Activated CD4-positive, alpha-beta T cell treated with anti-CD3 and anti-CD28 coated beads for 4 hours (primary cell): ENCODE measurements at places on chromosomes 3 and 15.

GRCh38 chr3:3227640-3228039 is 48.1 kb upstream of the CRBN start:
- no peak for DNase-seq

DNA sequence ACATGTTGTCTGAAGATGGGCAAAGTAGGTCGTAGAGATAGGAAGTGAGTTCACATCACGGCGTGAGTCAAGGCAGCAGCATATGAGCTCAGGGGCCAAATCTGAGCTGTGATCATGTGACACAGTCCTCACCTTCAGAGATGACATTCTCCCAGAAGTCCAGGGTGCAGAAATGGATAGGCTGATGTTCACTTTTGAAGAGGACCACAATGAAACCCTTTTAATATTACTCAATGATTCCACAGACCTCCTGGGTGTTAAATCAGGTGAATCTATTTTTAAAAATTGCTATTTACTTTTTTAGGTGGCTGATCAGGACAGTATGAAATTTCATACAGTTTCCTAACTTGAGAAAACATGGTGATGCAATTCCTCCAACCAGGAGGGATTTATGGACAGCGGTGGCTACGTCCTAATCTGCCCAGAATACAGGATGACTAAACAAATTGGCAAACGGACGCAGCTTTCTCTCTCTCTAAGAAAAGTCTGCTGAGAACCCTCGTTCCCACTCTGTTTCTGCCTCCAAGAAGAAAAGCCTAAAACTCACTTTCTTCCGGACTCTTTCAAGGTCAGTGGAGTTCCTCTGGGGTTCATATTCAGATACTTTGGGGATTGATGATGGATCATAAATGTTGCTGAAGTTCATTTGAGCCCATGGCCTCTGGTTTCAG is 34.4 kb downstream of the B3GNT5 start:
- peak; percentile 15 for DNase-seq

DNA sequence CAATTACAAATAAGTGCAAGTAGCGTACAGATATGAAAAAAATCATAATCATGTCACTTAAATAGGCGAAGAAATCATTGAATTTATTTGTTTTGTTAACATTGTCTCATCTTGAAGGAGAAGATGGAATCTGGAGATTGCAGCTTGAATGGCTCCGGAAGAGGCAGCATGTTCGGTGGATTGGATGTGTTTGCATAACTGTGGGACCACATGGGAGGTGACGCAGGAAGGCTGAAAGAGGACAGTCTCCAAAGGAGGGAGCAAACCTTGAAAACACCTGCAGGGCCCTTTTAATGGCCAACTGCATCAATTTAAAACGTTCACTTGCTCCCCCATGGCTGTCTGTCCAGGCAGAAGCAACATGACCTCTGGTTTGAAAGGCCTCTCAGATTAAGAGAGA is 61.3 kb downstream of the CHL1 start:
- DNase-seq: no peak

GRCh38 chr3:11552289-11553264 is 91.1 kb downstream of the VGLL4 start:
- DNase-seq: no peak

GRCh38 chr15:92294759-92295158 is 98.9 kb upstream of the ST8SIA2 start:
- no peak for DNase-seq

DNA sequence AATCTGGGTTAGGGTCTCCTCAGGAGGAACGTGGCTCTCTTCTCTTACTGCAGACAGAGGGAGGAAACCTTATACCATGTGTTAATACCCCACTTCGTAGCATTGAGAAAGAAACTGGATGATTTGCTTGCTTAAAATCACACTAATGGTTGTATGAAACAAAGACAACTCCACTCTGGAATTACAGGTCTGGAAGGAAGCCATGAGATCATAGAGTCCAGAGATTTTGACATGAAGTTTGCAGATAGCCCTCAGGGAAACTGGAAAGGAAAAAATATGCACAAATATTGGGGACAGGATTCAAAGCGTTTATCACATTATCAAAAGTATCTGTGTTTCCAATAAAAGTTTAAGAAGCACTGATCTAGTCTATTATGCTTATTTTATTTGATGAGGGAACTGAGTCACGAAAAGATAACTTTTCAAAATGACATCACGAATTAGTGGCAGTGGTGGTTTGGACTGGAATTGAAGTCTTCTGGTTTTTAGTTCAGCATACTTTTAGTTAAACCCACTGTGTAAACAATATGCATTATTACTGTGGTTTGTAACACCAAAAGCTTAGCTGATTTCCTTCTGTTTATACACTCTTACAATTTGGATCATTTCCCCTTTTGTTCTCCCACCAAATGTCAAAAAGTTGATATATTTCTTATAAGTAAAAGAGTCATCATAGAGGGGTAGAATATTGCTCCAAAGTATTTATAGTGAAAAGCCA is 16.8 kb downstream of the FGF7 start:
- DNase-seq: no peak

DNA sequence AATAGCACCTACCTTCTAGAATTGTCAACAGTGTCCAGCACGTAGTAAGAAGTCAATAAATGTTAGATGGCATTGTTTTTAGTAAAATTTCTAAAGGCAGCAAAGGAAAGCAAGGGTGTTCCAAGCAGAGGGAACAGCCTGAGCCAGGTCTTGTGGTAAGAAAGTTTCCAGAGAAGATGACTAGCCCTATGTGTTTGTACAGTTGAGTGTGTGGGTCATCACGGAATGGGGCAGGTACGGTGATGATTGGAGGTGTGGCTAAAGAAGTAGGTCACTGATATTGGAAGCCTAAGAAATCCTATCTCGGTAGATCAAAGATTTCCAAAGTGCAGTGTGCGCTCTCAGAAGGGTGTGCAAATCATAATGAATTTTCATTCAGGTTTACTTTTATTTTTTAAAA is 94.2 kb upstream of the BCL6 start:
- no peak for DNase-seq

- no peak for DNase-seq
These were observed 137.4 kb upstream of the UBP1 start for GRCh38 chr3:33577588-33577987.

DNA sequence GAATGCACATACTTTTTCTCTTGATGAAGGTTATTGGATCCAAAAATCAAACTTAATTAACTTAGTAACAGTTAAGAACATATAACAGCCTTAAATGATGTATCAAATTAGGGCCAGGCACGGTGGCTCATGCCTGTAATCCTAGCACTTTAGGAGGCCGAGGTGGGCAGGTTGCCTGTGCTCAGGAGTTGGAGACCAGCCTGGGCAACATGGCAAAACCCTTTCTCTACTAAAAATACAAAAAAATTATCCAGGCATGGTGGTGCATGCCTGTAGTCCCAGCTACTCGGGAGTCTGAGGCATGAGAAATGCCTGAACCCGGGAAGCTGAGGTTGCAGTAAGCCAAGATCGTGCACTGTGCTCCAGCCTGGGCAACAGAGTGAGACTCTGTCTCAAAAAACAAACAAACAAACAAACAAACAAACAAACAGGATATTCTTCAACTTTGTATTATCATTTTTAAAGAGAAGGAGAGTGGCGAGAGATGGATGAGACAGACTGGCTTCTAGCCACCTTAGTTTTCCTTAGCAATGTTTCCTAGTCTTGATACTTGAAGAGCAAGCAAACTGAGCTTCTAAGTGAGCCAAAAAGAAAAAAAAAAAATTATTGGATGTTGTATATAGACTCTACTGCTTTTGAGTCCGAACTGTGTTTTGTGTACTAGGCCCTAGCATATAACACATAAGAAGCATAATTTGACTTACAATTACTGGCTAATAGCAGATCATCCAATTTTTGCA is 13.8 kb downstream of the SPRED1 start:
- no peak for DNase-seq

GRCh38 chr3:58697561-58697960 is 31.0 kb upstream of the FAM3D start:
- no peak for DNase-seq
